Urinary bladder (tissue), 4 donors: ENCODE measurements at places on chromosomes 3 and 15. TPM values are rescaled to one million over a fixed set of nuclear protein-coding genes. Genes with fewer than 3 reads are reported as not detected.

CCR8 gene
- total RNA-seq = not detected

NR2F2 gene
- total RNA-seq = 28.0 TPM

ERICH6 gene
- 0.21 TPM for total RNA-seq

CPEB1 gene
- 4.7 TPM for total RNA-seq

IMPG2 gene
- 2.3 TPM for total RNA-seq

PIGX gene
- 30.6 TPM for total RNA-seq

PRRT3 gene
- 0.95 TPM for total RNA-seq

PPP1R14D gene
- not detected for total RNA-seq

SAXO2 gene
- 4.7 TPM for total RNA-seq

ULK3 gene
- total RNA-seq = 16.1 TPM

MINDY4B gene
- total RNA-seq = not detected

STARD9 gene
- 46.3 TPM for total RNA-seq

MESP2 gene
- total RNA-seq = not detected

GRK7 gene
- total RNA-seq = 0.16 TPM

FANCD2OS gene
- total RNA-seq = not detected

LIPC gene
- total RNA-seq = 1.2 TPM

OR5K2 gene
- total RNA-seq = not detected

SLC27A2 gene
- 3.5 TPM for total RNA-seq

SLC7A14 gene
- total RNA-seq = 1.8 TPM

HRH1 gene
- total RNA-seq = 19.0 TPM
